ENCODE measurements at places on chromosomes 2 and 18. TPM values are rescaled to one million over a fixed set of nuclear protein-coding genes. Genes with fewer than 3 reads are reported as not detected.

Gene ITGB6
- not detected for total RNA-seq

Gene SETBP1
- total RNA-seq = 27.4 TPM

Gene MAPK4
- total RNA-seq = not detected

Gene CFC1
- total RNA-seq = not detected

Gene GPR55
- total RNA-seq = 0.78 TPM

Gene UGT1A5
- total RNA-seq = not detected

Gene AKAIN1
- total RNA-seq = not detected

Gene C18orf54
- total RNA-seq = 10.9 TPM
